ENCODE measurements at places on chromosomes 4 and X. TPM values are rescaled to one million over a fixed set of nuclear protein-coding genes. Genes with fewer than 3 reads are reported as not detected.

DNA sequence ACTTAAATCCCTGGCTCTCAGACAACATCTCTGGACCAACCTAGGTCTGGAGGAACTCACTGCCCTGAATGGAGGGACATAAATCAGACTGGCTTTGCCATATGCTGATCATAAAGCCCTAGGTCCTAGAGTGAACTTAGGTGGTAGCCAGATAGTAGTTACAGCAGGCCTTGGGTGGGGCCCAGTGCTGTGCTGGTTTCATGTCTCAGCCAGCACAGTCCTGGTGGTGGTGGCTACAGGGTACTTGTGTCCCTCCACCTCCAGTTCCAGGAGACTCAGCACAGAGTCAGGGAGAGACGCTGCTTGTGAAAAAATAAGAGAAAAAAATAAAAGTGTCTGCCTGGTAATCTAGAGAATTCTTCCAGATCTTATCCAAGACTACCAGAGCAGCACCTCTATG is 40.3 kb downstream of the GSX2 start:
- no peak for DNase-seq

GRCh38 chr4:105504744-105505143 is 30.9 kb upstream of the PPA2 start:
- DNase-seq = no peak

DNA sequence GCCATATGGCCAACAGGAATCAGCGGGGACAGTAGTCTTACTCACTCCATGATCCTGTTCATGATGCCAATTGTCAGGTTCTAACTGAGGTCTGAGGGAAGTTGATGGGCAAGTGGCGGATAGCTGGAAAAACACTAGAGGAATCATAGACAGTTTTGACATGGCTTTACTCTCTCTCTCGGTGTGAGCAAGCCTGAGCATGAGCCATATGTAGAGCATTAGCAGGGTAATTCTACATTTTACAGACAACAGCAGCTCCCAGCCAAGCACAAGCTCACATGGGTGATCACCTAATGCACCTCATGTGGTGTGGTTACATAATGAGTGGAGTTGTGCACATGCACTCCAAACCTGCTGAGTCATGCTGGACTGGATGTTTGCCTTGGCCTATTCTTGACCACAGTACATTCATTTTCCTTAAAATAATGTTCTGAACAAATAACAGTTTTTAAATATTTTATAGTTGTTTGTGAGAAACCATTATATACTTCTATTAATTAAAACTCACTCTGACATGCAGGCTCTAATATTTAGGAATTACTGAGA is 429.2 kb downstream of the GPAT3 start:
- DNase-seq = no peak

DNA sequence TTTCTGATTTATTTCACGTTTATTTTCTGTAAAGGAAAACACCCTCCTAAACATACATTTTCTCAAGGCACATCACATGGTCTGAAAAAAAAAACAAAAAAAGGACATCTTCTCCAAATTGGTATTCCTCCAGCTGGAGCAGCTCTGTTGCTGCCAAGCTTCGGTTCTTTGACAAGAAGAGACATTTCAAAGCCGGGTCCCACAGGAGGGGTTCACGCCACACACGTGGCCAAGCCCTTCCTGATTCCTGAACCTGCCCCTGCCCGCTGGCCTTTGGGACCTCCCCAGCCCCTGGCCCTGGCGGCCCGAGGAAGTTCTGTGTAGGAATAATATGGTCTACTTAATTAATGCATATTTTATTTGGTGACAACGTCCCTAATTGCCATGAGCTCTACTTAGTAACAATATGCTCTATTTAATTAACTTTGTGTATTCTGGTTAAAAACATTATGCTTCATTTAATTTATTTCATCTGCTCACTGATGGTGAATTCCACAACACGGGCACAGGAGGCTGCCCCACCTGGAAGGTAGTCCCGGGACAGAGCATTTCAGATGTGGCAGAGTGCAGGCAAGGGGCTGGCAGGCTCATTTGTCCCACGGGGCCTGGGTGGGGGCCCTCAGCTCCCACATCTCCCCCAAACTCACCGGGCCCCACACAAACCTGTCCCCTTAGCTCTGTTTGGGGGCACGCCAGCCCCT is 5.4 kb upstream of the RGS12 start:
- no peak for DNase-seq

DNA sequence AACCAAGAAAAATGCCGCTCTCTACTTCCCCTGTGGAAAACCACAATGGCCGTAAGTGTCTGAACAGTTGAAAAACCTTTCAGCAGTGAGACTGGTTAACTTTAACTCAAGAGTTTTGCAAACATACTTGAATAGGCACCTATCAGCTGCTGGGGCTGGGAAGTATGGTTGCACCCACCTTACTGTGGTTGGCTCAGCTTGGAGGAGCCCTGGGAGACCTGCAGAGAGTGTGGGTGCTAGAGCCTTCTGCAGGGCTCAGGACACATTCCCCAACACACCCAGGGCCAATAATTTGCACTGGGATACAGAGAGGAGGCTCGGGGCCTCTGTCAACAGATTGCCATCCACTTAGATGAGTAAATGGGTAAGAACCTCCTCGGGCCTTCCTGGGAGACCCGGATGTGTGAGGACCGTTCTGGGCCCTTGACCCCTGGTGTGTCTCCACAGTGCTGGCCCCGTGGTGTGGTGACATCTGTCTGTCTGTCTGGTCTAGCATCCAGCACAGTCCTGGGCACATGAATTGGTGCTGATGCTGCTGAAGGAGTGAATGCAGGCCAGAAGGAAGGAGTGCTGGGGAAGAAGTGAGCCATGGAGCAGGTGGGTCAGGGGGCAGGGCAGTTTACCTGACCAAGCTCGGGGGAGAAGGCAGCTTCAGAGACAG is 46.5 kb downstream of the MAGEA1 start:
- no peak for DNase-seq

- DNase-seq = peak; percentile 62
Measured at GRCh38 chrX:121854614-121854911, 807.2 kb downstream of the GLUD2 start.

DNA sequence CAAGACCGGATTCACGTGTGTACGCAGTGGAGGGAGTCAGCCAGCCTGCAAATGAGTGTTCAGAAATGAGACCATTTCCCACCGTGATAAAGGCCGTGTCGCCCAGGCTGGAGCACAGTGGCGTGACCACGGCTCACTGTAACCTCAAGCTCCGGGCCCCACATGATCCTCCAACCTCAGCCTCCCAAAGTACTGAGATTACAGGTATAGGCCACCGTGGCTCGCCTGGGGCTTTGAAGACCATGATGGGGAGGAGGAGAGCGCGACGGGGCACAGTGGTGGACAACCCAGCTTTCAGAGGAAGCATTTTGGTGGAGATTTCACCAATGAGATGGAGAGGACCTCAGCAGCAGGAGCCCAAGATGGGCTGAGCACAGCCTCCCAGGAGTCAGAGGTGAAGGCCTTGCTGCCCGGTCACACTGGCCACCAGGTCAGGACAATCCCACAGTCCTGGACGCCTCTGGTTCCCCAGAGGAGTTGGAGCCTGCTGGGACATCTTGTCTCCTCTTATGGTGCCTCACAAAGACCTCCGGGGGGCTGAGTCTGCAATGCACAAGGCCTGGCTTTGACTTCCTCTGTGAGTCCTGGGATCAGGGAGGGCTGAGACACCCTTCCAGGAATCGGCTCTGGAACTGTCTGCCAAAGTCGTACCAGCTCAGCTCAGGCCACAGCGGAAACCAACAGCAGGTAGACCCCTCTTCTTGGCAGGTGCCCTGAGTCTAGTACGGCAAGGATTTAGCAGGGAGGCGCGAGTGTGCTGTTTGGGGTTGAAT is 22.4 kb upstream of the MXD4 start:
- DNase-seq = peak; percentile 55

DNA sequence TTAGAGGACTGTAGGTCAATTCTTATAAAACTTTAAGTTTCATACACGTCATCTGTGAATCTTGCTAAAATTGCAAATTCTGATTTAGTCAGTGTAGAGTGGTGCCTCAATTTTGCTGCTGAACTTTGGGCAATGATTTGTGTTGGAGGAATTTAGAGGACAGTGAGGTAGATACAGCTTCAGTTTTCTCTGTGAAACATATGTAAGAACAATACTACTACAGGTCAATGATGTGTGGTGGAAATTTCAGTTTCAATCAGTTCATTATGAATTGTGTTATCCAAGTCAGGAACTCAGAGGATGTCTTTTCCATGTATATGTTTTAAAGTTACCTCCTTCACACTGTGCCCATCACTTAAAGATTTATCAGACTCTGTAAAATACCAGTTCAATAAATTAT is 1597.8 kb upstream of the PCDH10 start:
- DNase-seq = no peak

NSUN7 gene
- total RNA-seq = 7.5 TPM
